M059J (cell line): ENCODE measurements at places on chromosomes 13 and 19.

- DNase-seq, result no peak
Observed at GRCh38 chr13:50198508-50198907, 183.3 kb downstream of the KCNRG start.

GRCh38 chr13:37608750-37609339, 10.3 kb upstream of the POSTN start:
- DNase-seq, result no peak

DNA sequence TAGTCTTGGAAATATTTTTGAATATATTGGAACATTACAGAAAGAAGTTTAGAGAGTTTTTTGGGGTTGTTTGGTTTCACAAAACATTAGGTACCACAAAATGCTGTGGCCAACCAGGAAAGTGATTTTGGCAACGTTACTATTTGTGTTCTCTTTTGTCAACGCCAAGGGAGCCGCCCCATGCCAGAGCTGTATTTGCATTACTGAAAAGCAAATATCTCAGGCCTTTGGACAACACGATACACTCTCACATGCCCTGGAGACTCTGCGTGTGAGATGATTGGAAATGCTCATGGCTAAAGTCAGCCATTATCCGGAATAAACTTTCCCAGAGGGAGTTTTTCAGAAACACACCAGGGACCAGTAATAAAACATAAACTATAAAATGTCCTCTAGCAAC, 324.6 kb downstream of the SHISA2 start:
- no peak for DNase-seq

DNA sequence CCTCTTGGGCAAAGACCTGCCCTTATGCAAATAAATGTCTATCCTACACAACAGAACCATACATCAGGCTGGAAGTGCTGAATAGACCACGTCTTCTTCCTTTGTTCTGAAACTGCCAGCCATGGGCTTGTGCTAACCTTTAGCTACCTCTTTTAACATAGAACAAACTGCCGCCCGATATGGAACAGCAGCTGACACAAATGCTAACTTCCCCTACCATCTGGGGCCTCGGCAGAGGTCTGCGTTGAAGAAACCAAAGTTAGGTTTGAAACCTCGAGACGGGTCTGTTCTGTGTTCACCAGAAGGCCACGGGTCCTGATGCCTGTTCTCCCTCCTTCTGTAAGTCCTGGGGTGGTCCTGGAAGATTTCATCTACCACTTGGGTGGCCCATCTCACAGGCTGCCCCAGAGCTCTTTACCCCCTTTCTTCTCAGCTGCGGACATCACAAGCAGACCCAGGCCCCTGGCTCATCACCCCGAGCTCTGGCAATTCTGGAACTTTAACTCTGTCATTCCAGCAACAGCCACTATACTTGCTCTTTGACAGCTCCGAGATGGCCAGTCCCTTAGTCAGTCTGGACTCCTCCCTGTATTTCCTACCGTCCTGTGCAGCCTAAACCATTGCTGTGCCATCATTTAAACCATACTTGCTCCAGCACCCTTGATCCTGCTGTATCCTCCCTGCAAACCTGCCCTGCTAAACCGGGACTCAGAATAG, 146.7 kb downstream of the USP12 start:
- DNase-seq, result no peak

GRCh38 chr13:47549219-47549752, 451.8 kb downstream of the SUCLA2 start:
- DNase-seq, result no peak

DNA sequence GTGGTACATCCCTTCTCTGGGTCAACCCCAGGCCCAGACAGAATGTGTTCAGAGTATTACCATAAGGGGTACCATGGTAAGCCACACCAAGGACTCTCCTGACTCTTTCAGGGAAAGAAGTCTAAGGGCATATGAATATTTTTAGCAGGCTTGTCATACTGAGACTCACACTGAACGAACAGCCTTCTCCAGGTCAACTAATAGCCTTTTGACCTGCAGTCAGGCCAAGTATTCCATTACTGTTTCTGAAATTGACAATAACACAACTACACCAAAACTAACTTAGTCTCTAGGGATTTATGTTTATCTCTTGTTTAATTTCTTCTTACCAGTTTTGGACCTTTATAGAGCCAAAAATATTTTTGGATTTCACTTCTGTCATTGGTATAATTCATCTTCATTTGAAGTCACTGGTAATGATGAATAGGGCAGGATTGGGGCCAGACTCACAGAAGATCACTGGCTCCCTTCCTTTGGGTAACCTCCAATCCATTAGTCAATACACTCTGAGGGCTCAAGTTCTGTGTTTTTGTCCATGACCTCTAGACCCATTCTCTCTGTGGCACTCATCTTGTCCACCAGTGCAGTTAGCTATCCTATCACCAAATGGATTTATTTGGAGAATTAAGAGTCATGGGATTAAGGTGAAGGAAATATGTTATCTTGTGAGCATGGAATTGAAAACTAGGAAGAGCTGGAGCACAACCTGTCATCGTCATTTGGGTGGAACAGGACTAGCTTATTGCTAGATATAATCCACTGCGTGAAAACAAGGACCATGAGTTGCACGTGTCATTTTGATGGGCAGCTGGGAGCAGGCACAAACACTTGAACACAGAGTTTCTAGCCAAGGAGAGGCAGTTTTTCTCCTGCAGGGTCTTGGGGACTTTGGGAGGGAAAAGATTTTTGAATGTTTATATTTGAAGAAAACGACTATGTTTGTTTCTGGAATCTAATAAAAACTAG, 313.3 kb downstream of the DCLK1 start:
- no peak for DNase-seq

- DNase-seq, result peak; percentile 64
Observed at GRCh38 chr19:51572410-51572809, 1.3 kb downstream of the ZNF175 start.
